Purkinje cell (primary cell): ENCODE measurements at places on chromosomes 6 and 20. TPM values are rescaled to one million over a fixed set of nuclear protein-coding genes. Genes with fewer than 3 reads are reported as not detected.

Gene NOX3
- 2.4 TPM in 1 of 2 replicates, not detected in the other for polyA plus RNA-seq

Gene GGTLC1
- polyA plus RNA-seq, result not detected in 2 replicates

Gene HLA-DQA1
- not detected in 2 replicates for polyA plus RNA-seq

Gene HLA-DRA
- polyA plus RNA-seq, result 1.1 TPM in 1 of 2 replicates, not detected in the other

Gene TOX2
- not detected in 2 replicates for polyA plus RNA-seq

Gene TMEM217
- 0.34 and 4.2 TPM in 2 replicates for polyA plus RNA-seq

Gene FHL5
- polyA plus RNA-seq, result 2.1 and 3.8 TPM in 2 replicates

Gene GPX5
- not detected in 2 replicates for polyA plus RNA-seq

Gene C6orf15
- not detected in 2 replicates for polyA plus RNA-seq

Gene JAG1
- 1.1 and 2.2 TPM in 2 replicates for polyA plus RNA-seq

Gene MUC22
- not detected in 2 replicates for polyA plus RNA-seq
